Fibroblast of lung (primary cell): ENCODE measurements at places on chromosomes 16 and 17.

DNA sequence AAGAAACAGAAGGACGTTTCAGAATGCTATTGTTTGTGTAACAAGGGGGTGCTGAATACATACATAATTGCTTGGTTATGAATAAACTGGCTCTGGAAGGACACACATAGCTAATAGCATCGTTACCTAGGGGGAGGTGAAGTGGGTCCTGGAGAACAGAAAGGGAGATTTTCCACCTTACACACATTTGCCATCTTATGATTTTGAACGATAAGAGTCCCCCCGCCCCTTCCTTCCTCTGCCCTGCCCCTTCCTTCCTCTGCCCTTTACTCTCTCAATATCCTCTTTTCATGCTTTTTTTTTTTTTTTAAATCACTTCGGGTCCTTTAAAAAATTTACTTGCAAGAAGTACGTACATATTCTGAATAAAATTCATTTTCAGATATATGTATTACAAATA, 902 bp upstream of the DHRS7B start:
- DNase-seq = no peak
- no peaks in the 10 kb centered on the region for H3K27me3 ChIP-seq
- H3K4me1 ChIP-seq = no peaks in the 10 kb centered on the region
- H3K36me3 ChIP-seq = no peaks in the 10 kb centered on the region
- H3K27ac ChIP-seq = no peak overlapping the region
- H3K4me3 ChIP-seq = no peak overlapping the region

GRCh38 chr16:72083778-72084404, 9.5 kb downstream of the TXNL4B start:
- no peak overlapping the region for H3K4me3 ChIP-seq
- no peaks in the 10 kb centered on the region for H3K27me3 ChIP-seq
- DNase-seq = no peak
- H3K36me3 ChIP-seq = peaks cover 3% of the 10 kb centered on the region
- H3K4me1 ChIP-seq = no peaks in the 10 kb centered on the region

DNA sequence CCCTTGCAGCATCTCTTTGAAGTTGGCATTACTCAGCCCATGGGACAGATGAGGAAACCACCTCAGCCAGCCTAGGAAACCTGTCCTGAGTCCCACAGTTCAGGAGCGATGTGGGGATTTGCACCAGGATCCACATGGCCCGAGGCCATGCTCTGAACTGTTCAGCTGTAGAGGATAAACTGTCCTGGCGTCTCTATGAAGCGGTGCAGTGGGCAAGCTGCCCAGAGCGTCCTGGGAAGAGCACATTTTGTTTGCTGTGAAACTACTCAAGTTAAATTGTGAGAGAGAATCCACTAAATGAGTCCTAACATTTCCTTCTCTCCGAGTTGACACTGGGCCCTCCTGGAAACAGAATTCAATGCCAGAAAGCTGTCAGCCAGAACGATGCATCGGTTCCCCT, 276.6 kb upstream of the TNRC6C start:
- peaks cover 12% of the 10 kb centered on the region for H3K27me3 ChIP-seq
- H3K36me3 ChIP-seq = no peaks in the 10 kb centered on the region
- peak; percentile 8 for DNase-seq
- no peak overlapping the region for H3K27ac ChIP-seq

DNA sequence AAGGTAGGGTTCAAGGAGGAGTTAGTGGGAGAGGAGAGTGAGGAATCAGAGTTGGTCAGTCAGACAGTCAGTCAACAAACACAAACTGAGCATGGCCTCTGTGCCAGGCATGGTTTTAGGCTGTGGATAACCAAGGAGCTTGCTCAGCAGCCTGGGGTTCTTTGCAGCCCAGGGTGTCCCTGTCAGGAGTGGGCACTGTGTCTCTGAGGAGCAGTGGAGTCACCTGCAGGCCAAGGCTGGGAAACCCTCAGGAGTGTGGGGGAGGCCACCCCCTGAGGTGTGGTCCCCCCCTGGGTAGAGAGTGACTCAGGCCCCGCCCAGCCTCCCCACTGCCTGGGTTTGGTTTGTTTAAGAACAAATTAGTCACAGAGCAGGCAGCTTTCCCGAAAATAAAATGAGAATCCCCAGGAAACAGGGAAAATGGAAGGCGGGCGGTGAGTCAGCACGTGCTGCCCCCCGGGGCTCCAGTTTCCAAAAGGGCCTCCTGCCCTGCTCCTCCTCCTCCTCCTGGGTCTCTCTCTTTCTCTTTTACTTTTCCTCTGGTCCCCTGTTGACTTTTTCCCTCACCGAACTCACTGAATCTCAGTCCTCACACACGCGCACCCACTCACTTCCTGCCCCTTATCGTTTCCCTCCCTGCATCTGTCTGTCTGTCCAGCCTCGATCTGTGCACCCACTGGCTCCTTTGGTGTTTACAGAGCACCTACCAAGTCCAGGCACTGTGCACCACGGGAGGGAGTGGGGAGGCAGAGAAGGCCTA, 44.3 kb downstream of the SOCS3 start:
- peak overlapping the region; percentile 24 for H3K4me3 ChIP-seq
- no peaks in the 10 kb centered on the region for H3K27me3 ChIP-seq
- H3K27ac ChIP-seq = peak overlapping the region; percentile 100

DNA sequence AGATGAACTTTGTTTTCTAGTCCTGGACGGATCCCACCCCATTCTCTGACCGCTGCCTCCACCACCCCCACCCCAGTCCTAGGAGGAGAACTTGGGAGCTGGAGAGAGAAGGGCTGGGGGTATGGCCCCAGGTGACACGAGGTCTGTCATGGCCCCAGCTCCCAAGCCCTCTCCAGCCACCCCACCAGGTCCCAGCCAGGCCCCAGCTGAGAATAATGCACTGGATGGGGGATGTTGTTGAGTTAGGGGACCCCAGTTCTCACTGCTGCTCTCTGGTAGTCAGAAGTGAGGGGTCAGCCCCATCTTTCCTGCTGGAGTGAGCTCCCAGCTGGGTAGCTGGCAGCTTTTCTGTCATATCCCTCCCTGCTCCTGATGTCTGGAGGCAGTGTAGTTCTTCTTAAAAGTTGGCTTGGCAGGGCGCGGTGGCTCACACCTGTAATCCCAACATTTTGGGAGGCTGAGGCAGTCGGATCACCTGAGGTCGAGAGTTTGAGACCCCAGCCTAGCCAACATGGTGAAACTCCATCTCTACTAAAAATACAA, 4.6 kb upstream of the COL1A1 start:
- H3K27me3 ChIP-seq = no peaks in the 10 kb centered on the region
- H3K27ac ChIP-seq = peak overlapping the region; percentile 50
- H3K4me1 ChIP-seq = peaks cover 61% of the 10 kb centered on the region
- no peak overlapping the region for H3K4me3 ChIP-seq
- no peaks in the 10 kb centered on the region for H3K36me3 ChIP-seq
- DNase-seq = no peak

GRCh38 chr17:55391244-55391757, 30.3 kb downstream of the MMD start:
- H3K36me3 ChIP-seq = no peaks in the 10 kb centered on the region
- no peaks in the 10 kb centered on the region for H3K4me1 ChIP-seq
- no peak overlapping the region for H3K4me3 ChIP-seq
- no peak overlapping the region for H3K27ac ChIP-seq

- H3K36me3 ChIP-seq = no peaks in the 10 kb centered on the region
- H3K27ac ChIP-seq = no peak overlapping the region
- no peak for DNase-seq
- no peak overlapping the region for H3K4me3 ChIP-seq
Measured at GRCh38 chr17:9498490-9498889, 77.1 kb downstream of the STX8 start.

DNA sequence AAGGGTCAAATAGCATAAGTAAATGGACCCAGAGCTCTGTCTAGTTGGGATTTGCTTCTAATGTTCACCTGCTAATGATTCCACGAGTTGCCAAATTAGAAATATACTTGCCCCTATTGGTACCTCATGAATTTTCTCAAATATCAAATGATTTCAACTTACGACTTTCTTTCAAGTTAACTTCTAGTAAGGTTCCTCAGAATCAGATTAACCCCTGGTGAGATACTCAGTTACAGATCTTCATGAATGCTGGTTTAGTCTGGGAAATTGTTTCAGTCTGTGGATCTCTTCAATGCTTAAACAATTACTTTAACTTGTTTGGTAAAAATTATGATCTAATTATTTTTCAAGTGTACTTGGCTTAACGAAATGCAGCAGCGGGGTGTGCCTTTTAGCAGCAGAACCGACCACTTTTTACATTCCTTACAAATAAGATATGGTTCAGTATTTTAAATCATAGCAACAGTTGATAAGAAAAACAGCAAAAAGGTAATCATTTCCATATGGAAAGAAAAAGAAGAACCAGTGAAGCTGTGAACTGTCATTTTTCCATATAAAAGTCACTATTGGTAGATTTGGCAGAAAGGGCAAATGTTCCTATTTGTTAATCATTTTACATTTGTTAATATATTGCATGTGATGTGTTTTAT, 34.5 kb downstream of the TUBD1 start:
- H3K36me3 ChIP-seq = no peaks in the 10 kb centered on the region
- H3K4me1 ChIP-seq = no peaks in the 10 kb centered on the region
- no peak for DNase-seq

- peaks cover 4% of the 10 kb centered on the region for H3K36me3 ChIP-seq
- no peak overlapping the region for H3K4me3 ChIP-seq
- H3K27ac ChIP-seq = no peak overlapping the region
- peaks cover 2% of the 10 kb centered on the region for H3K4me1 ChIP-seq
- no peaks in the 10 kb centered on the region for H3K27me3 ChIP-seq
- DNase-seq = no peak
Measured at GRCh38 chr17:1095090-1095852, 84.5 kb downstream of the ABR start.

- peak overlapping the region; percentile 74 for H3K27ac ChIP-seq
- H3K27me3 ChIP-seq = no peaks in the 10 kb centered on the region
- peaks cover 2% of the 10 kb centered on the region for H3K4me1 ChIP-seq
- H3K4me3 ChIP-seq = peak overlapping the region; percentile 87
- peak; percentile 39 for DNase-seq
Measured at GRCh38 chr17:66304304-66305174, 2.1 kb downstream of the PRKCA start.

GRCh38 chr17:57135789-57136291, 50.8 kb downstream of the AKAP1 start:
- no peak overlapping the region for H3K4me3 ChIP-seq
- no peaks in the 10 kb centered on the region for H3K27me3 ChIP-seq
- DNase-seq = no peak

- H3K36me3 ChIP-seq = no peaks in the 10 kb centered on the region
- peak overlapping the region; percentile 96 for H3K27ac ChIP-seq
- peaks cover 35% of the 10 kb centered on the region for H3K4me1 ChIP-seq
- H3K4me3 ChIP-seq = no peak overlapping the region
- no peaks in the 10 kb centered on the region for H3K27me3 ChIP-seq
Measured at GRCh38 chr17:29133121-29133713, 47.0 kb downstream of the MYO18A start.

DNA sequence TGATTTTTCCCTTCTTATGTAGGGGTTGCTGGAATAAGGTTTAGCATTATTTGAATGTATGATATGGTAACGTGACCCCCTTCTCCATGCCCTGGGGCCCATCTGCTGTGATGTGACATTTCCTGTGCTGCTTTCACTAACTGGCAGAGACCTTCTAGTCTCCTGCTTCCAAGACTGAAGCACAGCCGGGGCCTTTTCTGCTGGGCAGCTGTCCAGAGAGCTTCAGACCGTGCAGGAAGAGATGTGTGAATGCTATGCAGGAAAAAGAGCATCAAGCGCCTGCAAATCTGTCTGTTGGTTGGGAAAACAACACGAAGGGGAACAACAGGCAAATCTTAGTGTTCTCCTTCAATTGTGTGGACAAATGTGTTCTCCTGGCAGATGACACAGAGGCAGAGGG, 128.5 kb downstream of the SPACA3 start:
- H3K27me3 ChIP-seq = no peaks in the 10 kb centered on the region
- H3K4me3 ChIP-seq = no peak overlapping the region
- H3K27ac ChIP-seq = no peak overlapping the region
- peak; percentile 27 for DNase-seq
- no peaks in the 10 kb centered on the region for H3K4me1 ChIP-seq
- H3K36me3 ChIP-seq = no peaks in the 10 kb centered on the region

DNA sequence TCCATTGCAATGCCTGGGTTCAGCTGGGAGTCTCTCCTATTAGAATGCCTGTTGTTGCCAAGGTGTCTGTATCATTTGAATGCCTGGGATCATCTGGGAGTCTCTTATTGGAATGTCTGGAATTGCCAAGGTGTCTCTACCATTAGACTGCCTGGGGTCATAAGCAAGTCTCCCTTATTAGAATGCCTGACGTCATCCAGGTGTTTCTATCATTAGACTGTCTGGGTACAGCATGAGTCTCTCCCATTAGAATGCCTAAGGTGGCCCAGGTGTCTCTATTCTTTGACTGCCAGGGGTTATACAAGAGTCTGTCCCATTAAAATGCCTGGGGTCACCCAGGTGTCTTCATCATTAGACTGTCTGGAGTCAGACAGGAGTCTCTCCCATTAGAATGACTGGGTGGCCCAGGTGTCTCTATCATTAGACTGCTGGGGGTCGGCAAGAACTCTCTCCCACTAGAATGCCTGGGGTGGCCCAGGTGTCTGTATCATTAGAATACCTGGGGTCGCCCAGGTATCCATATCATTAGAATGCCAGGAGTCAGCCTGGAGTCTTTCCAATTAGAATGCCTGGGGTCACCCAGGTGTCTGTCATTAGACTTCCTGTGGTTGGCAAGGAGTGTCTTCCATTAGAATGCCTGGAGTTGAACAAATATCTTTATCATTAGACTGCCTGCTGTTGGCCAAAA, 2274.0 kb downstream of the TP53TG3F start:
- no peak for DNase-seq
- H3K4me1 ChIP-seq = no peaks in the 10 kb centered on the region
- H3K4me3 ChIP-seq = no peak overlapping the region

DNA sequence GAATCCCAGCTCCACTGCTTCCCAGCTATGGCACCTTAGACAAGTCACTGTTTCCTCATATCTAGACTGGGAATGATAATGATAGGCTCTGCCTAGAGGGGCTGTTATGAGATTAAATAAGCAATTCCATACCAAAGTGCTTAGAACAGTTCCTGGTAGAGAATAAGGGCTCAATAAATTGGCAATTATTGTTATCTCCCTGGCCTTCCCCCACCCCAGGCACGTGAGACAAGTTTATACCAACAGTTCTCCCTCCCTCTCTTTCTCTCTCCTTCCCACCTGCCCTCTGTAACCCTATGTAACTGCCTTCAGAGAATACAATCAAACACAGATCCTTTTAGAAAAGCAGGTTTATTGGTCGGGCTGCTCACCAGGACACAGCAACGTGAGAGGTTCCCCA, 13.9 kb upstream of the STAT3 start:
- H3K4me3 ChIP-seq = no peak overlapping the region
- no peak for DNase-seq
- H3K4me1 ChIP-seq = peaks cover 26% of the 10 kb centered on the region
- H3K27ac ChIP-seq = peak overlapping the region; percentile 70

DNA sequence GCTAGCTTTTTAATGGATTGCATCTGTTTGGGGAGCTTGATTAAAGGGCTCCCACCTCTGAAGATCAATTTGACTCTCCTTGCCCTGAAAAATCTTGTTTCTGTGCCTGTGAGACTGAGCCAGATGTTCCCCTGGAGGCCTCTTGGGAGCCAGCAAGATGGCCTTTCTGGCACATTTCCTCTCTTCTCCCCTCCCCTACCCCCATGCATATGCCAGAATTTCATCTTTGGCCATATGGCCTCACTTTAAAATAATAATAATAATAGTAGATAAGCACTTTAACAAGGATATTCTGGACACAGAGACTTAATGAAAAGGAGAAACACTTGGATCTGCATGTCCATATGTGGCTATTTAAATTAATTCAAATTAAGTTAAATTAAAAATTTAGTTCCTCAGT, 144.1 kb upstream of the CES5A start:
- no peak for DNase-seq
- no peak overlapping the region for H3K27ac ChIP-seq
- H3K36me3 ChIP-seq = no peaks in the 10 kb centered on the region
